Tibial nerve (tissue), 4 donors: ENCODE measurements at places on chromosomes 4 and X. TPM values are rescaled to one million over a fixed set of nuclear protein-coding genes. Genes with fewer than 3 reads are reported as not detected.

Gene GAGE2A
- not detected for total RNA-seq

Gene HS3ST1
- total RNA-seq, result 6.0 TPM

Gene GAGE12F
- total RNA-seq, result not detected

Gene RAB9B
- total RNA-seq, result 3.3 TPM

Gene MID1
- 6.7 TPM for total RNA-seq

Gene ZNF157
- total RNA-seq, result 1.3 TPM

Gene TRIM61
- total RNA-seq, result 1.0 TPM

Gene DKK2
- 17.2 TPM for total RNA-seq

DNA sequence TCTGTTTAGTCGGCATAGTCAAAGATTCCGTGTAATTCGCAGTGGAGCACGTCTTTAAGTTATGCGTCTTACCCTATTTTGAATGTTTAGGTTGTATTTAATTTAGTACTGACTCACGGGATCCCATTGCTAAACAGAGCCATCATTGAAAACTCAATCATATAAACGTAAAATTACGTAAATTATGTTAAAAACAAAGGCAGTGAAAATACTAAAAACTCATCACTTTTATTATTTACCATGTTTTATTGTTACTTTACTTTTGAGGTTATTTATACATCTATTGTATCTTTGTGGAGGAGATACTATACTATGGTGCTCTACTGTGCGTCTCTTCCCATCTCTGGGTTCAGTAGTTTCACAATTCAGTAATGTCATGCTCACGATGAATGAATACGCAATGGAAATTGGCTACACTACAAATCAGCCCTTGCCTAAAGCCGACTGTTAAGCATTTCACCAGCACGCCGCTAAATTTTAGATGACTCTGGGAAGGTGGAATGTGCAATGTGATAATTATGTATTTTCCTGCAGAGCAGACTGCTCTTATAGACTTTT lies 944 bp downstream of the FUNDC2 start:
- no peaks in the 10 kb centered on the region for H3K27me3 ChIP-seq
- peak overlapping the region; percentile 98 for H3K27ac ChIP-seq
- no peak for DNase-seq
- H3K4me3 ChIP-seq, result peak overlapping the region; percentile 51
- H3K36me3 ChIP-seq, result no peaks in the 10 kb centered on the region

GRCh38 chr4:150402871-150403272 lies 179.1 kb upstream of the MAB21L2 start:
- no peak for DNase-seq
- H3K27ac ChIP-seq, result no peak overlapping the region
- no peaks in the 10 kb centered on the region for H3K4me1 ChIP-seq
- no peak overlapping the region for H3K4me3 ChIP-seq

- H3K27ac ChIP-seq, result no peak overlapping the region
- H3K4me1 ChIP-seq, result no peaks in the 10 kb centered on the region
- DNase-seq, result no peak
- no peaks in the 10 kb centered on the region for H3K27me3 ChIP-seq
- H3K36me3 ChIP-seq, result no peaks in the 10 kb centered on the region
- H3K4me3 ChIP-seq, result no peak overlapping the region
Observed at GRCh38 chrX:9871701-9872268, 85.6 kb downstream of the SHROOM2 start.

GRCh38 chr4:184215709-184216328 lies 1.9 kb downstream of the ENPP6 start:
- no peaks in the 10 kb centered on the region for H3K4me1 ChIP-seq
- DNase-seq, result no peak
- H3K27me3 ChIP-seq, result no peaks in the 10 kb centered on the region
- no peaks in the 10 kb centered on the region for H3K36me3 ChIP-seq

DNA sequence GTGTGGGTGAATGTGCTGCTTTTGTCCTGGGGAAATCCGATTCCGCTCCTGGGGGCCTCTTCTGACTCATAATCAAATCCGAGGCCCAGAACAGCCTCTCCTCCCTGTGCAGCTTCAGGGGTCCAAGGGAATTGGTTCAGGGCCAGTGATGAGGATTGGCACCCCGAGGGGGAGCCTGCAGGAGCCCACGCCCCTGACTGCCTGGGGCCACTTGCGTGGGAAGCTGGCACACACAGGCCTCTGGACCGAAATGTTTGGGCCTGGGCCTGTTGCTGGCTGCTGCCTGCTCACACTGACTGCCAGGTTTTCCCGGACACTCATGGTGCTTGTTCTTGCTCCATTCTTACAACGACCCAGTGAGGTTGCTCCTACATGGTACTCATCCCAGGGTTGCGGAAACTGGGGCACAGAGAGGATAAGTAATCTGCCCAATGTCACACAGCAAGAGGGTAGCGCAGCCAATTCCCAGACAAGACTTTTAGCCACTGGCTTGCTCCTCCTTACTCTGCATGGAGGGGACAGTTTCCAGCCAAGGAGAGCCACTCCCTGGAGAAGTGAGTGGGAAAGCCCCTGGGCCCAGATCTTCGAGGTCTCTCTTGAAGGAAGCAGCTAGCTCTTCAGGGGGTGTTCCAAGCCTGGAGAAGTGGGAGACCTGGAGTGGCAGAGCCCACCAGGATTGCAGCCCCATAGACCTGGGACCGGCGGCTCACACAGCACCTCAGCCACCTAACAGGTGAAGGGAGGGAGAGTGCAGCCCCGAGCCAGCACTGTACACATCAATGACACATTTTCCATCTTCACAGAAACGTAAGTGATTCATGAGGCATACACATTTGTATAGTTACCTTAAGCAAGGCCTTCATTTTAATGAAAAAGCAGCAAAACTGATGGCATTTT lies 20.3 kb downstream of the CFAP99 start:
- no peaks in the 10 kb centered on the region for H3K36me3 ChIP-seq
- DNase-seq, result no peak
- no peak overlapping the region for H3K4me3 ChIP-seq
- no peaks in the 10 kb centered on the region for H3K4me1 ChIP-seq
- H3K27ac ChIP-seq, result no peak overlapping the region

- H3K36me3 ChIP-seq, result no peaks in the 10 kb centered on the region
- H3K27ac ChIP-seq, result no peak overlapping the region
- no peak for DNase-seq
Observed at GRCh38 chr4:34293459-34293858, 1950.9 kb downstream of the ARAP2 start.

- no peaks in the 10 kb centered on the region for H3K27me3 ChIP-seq
- no peak overlapping the region for H3K4me3 ChIP-seq
- no peaks in the 10 kb centered on the region for H3K4me1 ChIP-seq
- H3K27ac ChIP-seq, result no peak overlapping the region
- no peak for DNase-seq
Observed at GRCh38 chr4:2689114-2689513, 67.0 kb downstream of the TNIP2 start.

- no peak for DNase-seq
- no peak overlapping the region for H3K4me3 ChIP-seq
- no peak overlapping the region for H3K27ac ChIP-seq
- no peaks in the 10 kb centered on the region for H3K27me3 ChIP-seq
- no peaks in the 10 kb centered on the region for H3K4me1 ChIP-seq
- H3K36me3 ChIP-seq, result no peaks in the 10 kb centered on the region
Observed at GRCh38 chr4:114734594-114734993, 136.0 kb downstream of the UGT8 start.

GRCh38 chr4:149715822-149716585 lies 99.6 kb downstream of the IQCM start:
- H3K4me1 ChIP-seq, result no peaks in the 10 kb centered on the region
- H3K4me3 ChIP-seq, result no peak overlapping the region
- no peak overlapping the region for H3K27ac ChIP-seq
- no peak for DNase-seq
- H3K27me3 ChIP-seq, result no peaks in the 10 kb centered on the region

- no peak for DNase-seq
- no peaks in the 10 kb centered on the region for H3K36me3 ChIP-seq
- H3K4me3 ChIP-seq, result no peak overlapping the region
Observed at GRCh38 chrX:27890611-27891010, 82.8 kb downstream of the MAGEB10 start.

GRCh38 chr4:98542011-98542410 lies 116.4 kb downstream of the TSPAN5 start:
- no peaks in the 10 kb centered on the region for H3K27me3 ChIP-seq
- no peak overlapping the region for H3K27ac ChIP-seq
- no peak overlapping the region for H3K4me3 ChIP-seq
- DNase-seq, result no peak
- H3K4me1 ChIP-seq, result no peaks in the 10 kb centered on the region

GRCh38 chrX:55919367-55920221 lies 202.0 kb downstream of the RRAGB start:
- no peak for DNase-seq
- H3K27me3 ChIP-seq, result no peaks in the 10 kb centered on the region
- no peak overlapping the region for H3K4me3 ChIP-seq

DNA sequence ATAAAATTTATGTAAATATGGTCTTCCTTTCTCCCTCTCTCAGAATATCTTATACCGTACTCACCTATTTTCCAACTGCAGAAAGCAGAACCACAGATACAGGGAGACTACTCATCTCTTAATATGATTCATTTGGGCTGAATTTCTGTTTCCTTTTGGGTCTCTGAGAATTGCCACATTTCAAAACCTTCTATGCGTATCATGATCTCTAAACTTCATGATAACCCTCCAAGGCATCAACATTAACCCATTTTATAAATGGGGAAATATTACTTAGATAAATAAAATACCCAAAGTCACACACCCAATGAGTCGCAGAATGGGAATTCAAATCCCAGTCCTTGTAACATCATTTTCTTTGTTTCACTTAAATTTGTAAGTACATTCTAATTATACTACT lies 16.6 kb upstream of the PRDM8 start:
- DNase-seq, result no peak
- no peaks in the 10 kb centered on the region for H3K36me3 ChIP-seq
- no peak overlapping the region for H3K4me3 ChIP-seq
- peaks cover 21% of the 10 kb centered on the region for H3K4me1 ChIP-seq
- H3K27me3 ChIP-seq, result peaks cover 8% of the 10 kb centered on the region

DNA sequence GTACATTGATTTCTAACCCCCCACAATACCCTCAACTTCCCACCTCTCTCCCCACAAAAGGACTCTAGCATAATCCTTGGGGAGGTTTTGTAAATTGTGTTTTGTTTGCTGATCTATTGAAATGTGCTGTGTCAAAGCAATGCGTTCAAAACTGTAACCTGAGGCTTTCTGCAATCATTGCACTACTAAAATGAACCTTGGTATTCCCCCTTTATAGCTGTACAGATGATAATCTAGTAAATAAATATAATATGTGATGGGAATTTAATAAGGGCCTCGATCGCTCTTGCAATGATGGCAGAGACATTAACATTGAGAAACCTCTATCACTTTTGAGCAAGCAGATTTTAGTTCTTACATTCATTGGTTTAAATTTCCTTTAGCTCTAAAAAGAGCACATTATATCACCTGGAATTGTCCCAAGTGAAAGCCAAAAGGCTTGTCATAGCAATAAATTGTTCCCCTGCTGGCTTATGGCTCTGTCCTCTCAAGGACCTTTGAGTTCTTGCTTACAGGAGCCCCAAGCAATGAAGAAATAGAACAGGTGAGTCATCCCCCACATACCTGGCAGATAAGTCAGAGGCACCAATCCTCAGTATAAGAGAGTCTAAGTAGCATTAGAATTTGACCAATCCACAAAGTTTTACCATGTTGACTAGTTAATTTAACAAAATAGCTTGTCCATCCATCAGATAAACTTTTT lies 18.4 kb upstream of the ACE2 start:
- H3K4me3 ChIP-seq, result no peak overlapping the region
- no peak overlapping the region for H3K27ac ChIP-seq
- H3K27me3 ChIP-seq, result peaks cover 23% of the 10 kb centered on the region
- no peak for DNase-seq

- no peak overlapping the region for H3K4me3 ChIP-seq
- H3K4me1 ChIP-seq, result peaks cover 9% of the 10 kb centered on the region
- no peak for DNase-seq
Observed at GRCh38 chr4:7382634-7383014, 52.1 kb downstream of the PSAPL1 start.

DNA sequence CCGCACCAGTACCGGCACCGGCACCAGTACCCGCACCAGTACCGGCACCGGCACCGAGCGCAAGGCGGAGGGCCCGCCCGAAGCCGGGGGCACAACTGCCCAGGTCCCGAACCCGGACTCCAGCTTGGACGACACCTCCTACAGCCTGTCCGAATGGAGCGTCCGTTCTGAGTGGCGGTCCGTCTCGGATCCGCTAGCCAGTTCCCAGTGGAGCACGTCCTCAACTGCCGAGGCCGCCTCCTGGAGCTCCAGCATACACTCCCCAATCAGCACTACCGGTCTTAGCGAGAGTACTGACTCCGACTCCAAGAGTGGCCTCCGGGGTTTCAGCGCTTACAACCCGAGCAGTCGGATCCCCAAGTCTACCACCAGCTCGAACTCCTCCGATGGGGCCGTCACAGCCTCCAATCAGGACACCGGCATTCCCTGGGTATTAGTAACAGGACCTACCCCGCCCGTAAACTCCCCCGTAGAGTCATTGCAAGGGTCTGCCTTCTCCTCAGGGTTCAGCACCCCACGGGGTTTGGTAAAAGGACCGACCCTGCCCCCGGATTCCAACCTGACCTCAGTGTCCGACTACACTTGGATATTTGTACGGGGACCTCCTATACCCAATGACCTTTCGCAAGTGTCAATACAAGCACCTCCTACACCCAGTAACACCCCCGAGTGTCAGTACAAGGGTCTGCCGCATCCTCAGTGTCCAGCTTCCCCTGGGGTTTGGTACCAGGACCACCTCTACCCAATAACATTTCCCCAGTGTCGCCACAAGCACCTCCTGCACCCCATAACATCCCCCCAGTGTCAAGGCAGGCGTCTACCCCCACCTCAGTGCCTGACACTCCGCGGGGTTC lies 721 bp upstream of the MAOA start:
- peak overlapping the region; percentile 86 for H3K27ac ChIP-seq
- no peaks in the 10 kb centered on the region for H3K36me3 ChIP-seq
- DNase-seq, result peak; percentile 12
- no peaks in the 10 kb centered on the region for H3K4me1 ChIP-seq
- H3K27me3 ChIP-seq, result no peaks in the 10 kb centered on the region
